EH (cell line): ENCODE measurements at places on chromosomes 2 and 18.

GRCh38 chr18:7979714-7980113 lies 412.6 kb downstream of the PTPRM start:
- no peak for DNase-seq

- no peak for DNase-seq
These were observed 74.8 kb upstream of the GLI2 start for GRCh38 chr2:120660771-120661459.

GRCh38 chr2:31243053-31243452 lies 9.1 kb downstream of the EHD3 start:
- no peak for DNase-seq

DNA sequence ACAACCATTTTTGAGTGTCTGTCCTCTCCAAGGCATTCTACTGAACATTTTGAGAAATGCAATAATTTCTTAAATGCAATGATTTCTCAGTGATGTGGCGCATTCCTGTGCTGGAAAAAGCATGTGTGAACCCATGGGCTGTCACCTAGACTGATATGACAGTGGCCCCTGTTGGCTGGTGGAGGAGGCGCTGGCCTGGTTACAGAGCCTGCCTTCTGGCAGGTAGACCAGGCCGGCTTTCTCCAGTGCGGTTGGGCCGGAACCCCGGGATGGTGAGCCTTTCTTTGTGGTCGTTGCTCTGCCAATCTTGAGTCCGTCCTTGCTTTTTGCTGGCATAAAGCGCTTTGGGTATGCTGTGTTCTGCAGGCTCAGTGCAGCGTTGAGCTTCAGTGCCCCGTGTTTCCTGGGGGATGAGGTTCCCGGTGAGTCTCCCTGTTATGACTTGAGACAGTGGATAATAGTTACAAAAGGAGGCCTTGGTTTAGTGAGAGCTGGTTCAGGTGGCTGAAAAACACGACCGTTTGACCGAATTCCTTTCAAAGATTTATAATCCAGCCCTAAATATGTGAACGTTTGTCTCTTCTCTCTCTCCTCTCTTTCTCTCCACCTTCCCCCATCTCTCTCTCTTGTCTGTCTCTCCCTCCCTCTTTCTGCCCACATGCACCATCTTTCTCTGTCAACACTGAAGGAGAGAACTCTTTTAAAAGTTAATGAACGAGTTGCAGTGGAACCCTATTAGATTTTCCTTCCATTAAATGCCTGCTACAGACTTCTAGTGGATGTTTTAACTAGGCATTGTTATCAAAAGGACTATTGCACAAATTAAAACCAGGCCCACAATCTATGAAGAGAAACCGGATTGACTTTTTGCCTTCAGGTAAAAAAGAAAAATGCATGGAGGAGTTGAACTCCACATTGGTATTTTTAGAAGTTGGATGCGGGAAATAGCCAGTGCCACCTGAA lies 34.0 kb downstream of the TSHZ1 start:
- peak; percentile 63 for DNase-seq

DNA sequence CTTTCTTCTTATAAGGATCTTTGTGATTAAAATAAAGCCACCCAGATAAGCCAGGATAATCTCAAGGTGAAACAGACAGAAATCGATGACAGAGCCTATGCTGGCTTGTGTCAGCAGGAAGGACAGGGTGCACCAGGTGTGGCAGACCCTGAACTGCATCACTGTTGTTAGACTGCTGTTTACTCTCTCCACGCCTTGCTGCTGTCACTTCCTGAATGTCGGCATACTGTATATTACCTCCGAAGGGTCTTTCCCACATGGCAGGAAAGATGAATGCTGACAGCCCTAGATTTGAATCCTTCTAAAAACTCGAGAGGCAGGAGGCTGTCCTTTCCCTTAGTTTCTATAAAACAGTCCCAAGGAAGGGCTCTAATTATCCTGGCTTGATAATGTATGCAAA lies 18.9 kb upstream of the TMEM163 start:
- no peak for DNase-seq

- peak; percentile 55 for DNase-seq
These were observed 593.9 kb upstream of the NETO1 start for GRCh38 chr18:73461780-73462059.

- DNase-seq = no peak
These were observed 2.0 kb downstream of the NPC1 start for GRCh38 chr18:23584019-23584983.

DNA sequence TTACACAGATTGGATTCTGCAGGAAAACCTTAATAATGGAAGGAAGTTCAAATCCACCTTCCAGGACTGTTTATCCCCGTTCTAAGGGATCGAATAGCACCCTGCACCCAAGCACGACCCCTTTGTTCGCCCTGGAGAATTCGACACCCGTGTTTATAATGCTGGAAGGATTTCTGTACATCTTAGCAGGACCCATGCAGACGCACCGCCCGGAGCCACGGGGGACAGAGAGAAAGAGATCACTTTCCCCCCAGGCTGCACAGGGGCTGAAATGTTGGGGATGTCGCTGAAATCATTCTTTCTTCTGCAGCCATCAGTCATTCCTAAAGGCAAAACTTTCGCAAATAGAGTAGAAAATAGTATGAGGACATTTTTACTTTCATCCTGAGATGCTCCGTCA lies 238.7 kb upstream of the SALL3 start:
- no peak for DNase-seq

- peak; percentile 91 for DNase-seq
These were observed 117.6 kb downstream of the SMAD7 start for GRCh38 chr18:48832938-48833700.

DNA sequence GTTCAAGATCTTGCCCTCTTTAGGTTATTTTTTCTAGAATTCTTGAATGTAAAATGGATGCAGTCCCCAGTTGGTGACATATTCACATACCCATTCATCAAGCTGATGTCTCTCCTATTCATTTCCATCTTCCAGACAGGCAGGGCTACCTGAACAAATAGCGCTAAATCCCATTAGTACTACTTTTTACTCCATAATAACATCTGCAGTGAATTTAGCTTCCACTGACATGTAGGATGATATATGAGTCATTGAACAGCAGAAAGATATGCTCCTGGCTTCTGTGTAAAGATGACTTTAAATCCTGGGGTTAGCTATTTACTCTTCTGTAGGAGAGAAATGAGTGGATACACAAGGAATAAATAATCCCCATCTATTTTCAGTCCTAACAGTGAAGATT lies 194.7 kb downstream of the RND3 start:
- peak; percentile 42 for DNase-seq

- DNase-seq = peak; percentile 77
These were observed 680.6 kb upstream of the FANCL start for GRCh38 chr2:58921676-58922075.

DNA sequence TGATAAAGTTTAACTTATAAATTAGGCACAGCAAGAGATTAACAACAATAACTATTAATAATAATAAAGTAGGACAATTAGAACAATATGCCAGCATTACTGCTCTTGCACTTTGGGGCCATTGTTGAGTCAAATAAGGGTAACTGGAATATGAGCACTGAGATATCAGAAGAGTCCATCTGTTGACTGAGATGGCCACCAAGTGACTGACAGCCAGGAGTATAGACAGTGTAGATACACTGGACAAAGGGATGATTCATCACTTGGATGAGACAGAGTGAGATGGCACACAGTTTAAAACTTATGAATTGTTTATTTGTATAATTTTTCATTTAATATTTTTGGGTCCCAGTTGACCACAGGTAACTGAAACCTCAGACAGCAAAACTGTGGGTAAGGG lies 20.0 kb downstream of the NAB1 start:
- peak; percentile 32 for DNase-seq

DNA sequence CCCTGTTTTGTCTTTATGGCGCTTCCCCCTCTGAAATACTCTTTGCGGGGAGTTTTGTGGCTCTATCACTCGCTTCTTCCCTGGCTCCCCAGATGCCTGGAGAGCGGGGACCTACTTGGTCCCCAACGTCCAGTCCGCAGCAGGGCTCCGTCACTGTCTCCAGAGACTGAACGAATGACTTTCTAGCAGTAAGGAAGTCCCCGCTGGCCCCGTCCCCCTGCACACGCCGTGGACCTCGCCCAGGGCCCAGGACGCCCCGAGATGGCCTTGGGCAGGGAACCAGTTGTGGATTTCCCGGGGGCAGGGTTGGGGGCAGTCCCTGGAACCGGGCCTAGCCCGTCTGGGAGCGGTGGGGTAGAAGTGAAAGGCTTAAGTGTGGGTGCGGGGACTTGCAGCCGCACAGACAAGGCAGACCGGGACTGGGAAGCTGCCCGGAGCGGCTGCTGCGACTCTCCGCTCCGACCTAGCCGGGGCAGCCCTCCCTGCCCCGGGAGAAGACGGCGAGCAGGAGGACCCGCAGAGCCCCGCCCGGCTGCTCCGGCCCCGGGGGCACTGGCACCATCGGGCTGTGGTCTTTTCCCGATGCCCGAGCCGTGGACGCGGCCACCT lies 821 bp upstream of the EPHA4 start:
- DNase-seq = peak; percentile 63

- no peak for DNase-seq
These were observed 84.4 kb downstream of the EIPR1 start for GRCh38 chr2:3293221-3293620.

DNA sequence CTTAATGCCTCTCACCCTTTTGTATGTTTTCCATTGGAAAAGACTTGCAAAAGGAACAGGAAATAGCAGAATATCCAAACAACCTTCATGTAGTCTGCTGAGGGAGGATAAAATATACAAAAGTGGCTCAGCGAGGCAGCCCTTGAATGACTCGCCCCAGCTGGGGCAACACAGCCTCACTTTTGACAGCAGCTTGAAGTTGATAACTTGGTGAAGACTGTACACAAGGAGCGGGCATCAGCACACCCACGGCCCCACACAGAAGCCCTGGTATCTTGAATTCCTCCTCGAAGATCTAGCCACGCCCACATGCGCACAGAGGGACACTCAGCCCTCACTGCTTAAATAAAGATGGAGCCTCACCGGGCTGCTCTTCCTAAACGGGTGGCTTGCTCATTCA lies 161.0 kb downstream of the IRS1 start:
- peak; percentile 48 for DNase-seq

GRCh38 chr2:216012830-216013079 lies 596 bp downstream of the MREG start:
- DNase-seq = no peak

- peak; percentile 74 for DNase-seq
These were observed 286.7 kb downstream of the EXOC6B start for GRCh38 chr2:72539071-72539552.

- no peak for DNase-seq
These were observed 187.2 kb upstream of the RBBP8 start for GRCh38 chr18:22745966-22746365.

DNA sequence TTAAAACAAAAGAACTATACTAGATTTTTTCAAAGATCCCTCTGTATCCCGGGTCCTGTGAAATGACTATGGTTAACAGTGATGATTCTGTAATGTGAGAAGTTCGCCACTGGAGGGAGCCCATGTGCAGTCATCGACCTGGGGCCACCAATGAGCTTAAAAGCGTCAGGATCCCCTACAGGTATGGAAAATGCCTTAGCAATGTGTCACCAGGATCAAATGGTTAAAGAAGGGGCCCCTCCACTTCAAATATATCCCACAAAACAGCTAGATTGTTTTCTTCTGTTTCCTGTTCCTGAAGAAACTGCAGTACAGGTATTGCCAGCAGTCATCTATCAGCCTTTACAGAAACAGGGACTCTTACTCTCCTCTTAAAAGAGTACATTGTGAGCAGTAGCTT lies 15.3 kb downstream of the CHRNA1 start:
- peak; percentile 63 for DNase-seq

DNA sequence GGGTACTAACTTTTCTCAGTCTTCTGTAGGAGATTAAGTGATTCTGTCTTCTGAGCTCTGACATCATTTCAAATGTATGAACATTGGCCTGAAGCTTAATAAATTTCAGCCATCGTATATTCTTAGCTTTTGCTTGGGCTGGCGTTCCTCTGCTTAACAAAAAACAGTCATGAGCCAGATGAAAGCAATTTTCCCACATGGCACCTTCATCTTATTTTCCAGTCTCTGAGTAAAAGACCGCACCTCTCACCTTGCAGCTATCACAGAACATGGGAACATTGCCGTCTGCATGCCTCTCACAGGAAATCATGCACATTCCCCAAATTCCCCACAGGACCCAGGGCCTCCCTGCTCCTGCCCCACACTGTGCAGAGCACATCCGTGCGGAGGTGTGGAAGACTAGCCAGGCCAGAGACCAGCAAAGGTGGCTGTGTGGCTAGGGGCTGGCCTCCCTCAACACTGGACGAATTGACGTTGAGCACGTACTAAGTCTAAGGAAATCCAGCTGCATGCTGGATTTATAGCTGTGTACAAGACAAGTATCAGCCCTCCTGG lies 531.8 kb upstream of the ID2 start:
- peak; percentile 78 for DNase-seq

GRCh38 chr18:48921305-48922225 lies 29.2 kb downstream of the SMAD7 start:
- DNase-seq = no peak

DNA sequence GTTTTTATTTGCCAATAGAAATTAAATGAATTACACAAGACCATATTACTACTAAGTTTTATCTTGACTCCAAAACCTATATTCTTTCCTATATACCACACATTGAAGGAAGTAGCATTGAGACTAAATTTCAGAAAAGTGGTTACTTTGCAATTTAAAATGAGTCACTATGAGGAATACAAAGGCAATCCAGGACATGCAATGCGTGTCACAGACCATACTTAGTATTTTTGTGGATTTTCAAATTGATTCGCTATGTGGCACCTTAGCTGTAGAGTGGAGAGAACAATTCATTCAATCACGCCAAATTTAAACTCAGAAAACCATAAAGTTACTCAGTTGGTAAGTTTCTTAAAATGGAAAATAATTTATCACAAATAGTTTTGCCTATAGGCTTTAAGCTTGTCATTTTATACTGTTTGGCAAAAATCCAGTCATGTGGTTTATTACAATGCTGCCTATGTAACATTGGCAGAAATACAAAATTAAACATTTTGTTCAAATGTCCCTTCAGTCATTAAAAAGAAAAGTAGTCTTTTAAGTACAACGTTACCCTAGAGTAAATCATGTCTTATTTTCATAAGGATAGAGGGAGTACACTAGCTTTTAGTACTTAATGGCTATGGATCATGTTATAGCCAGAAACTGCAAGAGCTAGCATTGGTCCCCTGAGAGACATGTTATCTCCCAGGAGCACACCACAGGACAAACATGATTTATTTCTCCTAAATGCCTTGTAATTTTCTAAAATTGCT lies 222.8 kb upstream of the CDH7 start:
- DNase-seq = no peak

GRCh38 chr2:189276277-189276676 lies 96.7 kb upstream of the COL5A2 start:
- DNase-seq = peak; percentile 94

GRCh38 chr2:46963210-46963609 lies 47.6 kb upstream of the MCFD2 start:
- no peak for DNase-seq

GRCh38 chr2:209673811-209674210 lies 97.8 kb upstream of the UNC80 start:
- no peak for DNase-seq

DNA sequence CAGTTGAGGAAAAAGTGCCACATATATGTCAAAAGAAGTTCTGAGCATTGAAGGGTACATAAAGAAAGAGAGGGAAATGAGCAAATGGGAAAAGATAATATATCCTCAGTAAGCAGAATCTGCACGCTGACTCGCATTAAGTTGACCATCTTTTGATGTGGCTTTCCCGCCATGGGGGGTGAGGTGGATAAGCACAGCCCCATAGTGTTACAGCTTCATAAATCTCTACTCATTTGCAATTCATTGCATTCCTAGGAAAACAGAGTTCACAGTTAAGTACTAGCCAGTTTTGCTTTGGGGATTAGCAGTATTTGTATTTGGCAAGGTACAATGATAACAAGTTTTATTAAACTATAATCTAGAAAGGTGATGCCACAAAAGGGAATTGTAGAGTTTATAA lies 814.2 kb downstream of the LRP1B start:
- DNase-seq = no peak

GRCh38 chr2:558879-559278 lies 118.3 kb downstream of the TMEM18 start:
- no peak for DNase-seq
